ENCODE measurements at places on chromosomes 7 and 10.

GRCh38 chr10:16186564-16186963 is 250.2 kb upstream of the PTER start:
- DNase-seq, result no peak

GRCh38 chr10:8617792-8618191 is 563.3 kb downstream of the GATA3 start:
- DNase-seq, result no peak

GRCh38 chr10:126521399-126521798 is 133.1 kb upstream of the ADAM12 start:
- DNase-seq, result peak; percentile 18

- no peak for DNase-seq
These were observed 626.4 kb downstream of the TNS3 start for GRCh38 chr7:46955531-46955930.

DNA sequence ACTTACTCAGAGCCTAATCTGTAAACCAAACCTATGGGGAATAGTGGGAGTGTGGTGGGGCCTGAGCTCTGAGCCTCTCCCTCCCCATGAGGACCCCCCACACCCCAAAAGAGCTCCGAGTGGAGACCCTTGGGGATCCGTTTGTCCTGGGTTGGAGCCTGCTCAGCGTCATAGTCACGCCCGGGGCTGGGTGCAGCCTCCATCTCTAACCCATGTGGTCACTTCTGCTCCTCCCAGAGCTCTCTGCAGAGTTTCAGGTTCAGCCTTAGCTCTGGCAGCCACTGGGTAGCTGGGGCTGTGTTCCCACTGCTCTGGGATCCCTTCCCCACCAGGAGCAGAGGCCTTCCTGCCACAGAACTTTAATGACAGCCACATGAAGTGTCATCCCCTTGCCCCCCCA is 25.9 kb downstream of the PFKFB3 start:
- no peak for DNase-seq

DNA sequence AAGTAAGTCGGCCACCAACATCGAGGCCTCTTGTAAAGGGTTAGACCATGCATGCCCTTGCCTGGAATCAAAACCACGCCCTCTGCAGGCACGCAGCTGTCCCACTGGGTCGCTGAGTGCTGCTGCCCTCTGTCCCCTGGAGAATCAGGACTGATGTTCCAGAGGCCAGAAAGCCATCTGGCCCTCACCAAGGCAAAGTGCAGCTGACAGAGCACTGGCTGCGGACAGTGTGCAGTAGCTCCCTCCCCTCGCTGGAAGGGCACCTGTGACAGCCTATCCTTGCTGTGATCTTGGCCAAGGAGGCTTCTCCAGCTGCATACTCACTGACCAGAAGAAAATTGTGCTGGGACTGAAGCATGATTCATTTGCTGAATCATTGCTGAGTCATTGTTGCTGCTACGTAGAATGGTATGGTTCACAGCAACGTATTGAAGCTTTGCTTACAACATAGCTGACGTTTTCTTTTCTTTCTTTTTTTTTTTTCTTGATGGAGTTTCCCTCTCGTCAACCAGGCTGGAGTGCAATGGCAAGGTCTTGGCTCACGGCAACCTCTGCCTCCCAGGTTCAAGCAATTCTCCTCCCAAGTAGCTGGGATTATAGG is 30.4 kb downstream of the DDC start:
- DNase-seq, result peak; percentile 98

DNA sequence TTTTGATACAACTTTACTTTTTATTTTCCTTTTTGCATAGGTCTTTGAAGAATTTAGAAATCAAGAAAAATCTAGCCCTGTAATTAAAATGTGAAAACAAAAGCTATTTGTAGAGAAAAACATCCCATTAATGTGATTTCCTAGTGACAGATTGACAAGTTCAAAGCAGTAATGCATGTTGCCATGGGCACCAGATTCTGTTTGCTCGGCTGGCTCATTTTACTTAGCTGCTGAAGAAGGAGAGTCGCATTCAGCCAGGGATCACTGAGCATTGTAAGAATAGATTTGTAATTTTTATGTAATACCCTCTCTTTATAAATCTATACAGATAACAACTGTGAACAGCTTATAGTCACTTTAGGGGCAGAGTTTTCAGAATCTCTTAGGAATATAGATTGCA is 28.5 kb downstream of the DNAJB9 start:
- DNase-seq, result no peak

GRCh38 chr7:81627536-81628287 is 142.1 kb downstream of the HGF start:
- peak; percentile 96 for DNase-seq

GRCh38 chr10:30835146-30835545 is 196.5 kb downstream of the ZNF438 start:
- no peak for DNase-seq

DNA sequence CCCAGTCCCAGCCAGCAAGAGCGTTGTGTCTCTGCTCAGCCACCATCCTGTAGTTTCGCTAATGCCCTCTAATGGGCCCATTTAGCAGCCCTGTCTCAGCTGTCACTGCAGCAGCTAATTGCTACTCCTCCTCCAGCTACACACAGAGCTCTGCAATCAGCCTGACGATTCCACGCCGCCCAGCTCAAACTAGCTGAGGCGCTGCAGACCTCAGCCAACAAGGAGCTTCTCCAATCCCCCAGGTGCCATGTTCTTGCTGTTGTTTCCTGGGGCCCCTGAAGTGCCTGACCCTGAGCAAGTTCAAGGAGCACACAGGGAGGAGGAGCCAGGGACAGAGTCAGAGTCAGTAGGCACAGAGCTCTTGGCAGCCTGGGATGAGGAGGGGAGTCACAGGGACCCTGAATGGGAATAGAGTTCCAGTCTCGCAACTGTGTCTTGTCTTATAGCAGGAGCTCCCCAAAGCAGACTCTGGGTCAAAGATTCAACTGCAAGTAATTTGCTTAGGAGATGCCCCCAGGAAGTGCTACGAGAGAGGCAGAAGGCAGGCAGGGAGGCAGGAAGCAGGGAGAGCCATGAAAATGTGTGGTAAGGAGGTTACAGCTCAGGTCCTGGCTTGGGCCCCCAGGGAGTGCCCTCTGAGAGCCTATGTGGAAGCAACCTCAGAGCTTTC is 135.8 kb upstream of the UNC5B start:
- DNase-seq, result no peak

GRCh38 chr7:24129597-24129996 is 154.4 kb upstream of the NPY start:
- no peak for DNase-seq

GRCh38 chr10:35643151-35644049 is 1.3 kb upstream of the FZD8 start:
- peak; percentile 55 for DNase-seq

DNA sequence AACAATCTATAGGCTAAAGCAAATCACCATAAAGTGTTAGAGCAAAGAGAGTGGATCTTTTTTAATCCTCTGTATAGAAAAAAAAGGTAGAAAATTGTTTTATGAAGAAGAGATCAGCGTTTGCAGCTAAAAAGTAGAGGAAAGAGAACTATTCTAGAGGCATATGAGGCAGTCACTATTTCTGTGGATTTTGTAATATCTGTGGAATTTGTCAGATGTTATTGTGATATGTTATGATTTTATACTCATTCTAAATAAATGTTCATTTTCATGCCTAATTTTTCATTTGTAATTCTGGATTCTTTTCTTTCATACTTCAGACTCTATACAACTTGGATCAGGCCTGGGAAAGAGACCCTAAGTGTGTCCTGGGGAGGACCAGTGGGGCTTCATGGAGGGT is 295.0 kb upstream of the LYZL1 start:
- no peak for DNase-seq

DNA sequence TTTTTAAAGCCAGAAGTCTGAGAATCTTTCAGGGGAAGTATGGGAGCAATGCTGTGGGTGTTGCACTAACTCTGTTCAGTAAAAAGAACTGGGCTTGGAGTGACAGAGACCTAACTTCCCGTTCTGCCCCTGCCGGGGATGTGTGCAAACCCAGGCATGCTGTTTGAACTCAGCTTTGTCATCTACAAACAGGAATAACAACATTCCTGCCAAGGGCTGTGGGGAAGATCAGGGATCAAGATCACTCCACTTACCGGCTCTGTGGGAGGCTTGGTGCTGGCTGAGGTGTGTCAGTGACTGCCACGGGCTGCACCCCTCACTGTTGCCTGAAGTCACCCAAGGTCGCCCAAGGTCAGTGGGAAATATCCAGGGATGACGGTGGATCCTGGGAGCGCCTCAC is 23.1 kb upstream of the DRGX start:
- no peak for DNase-seq

DNA sequence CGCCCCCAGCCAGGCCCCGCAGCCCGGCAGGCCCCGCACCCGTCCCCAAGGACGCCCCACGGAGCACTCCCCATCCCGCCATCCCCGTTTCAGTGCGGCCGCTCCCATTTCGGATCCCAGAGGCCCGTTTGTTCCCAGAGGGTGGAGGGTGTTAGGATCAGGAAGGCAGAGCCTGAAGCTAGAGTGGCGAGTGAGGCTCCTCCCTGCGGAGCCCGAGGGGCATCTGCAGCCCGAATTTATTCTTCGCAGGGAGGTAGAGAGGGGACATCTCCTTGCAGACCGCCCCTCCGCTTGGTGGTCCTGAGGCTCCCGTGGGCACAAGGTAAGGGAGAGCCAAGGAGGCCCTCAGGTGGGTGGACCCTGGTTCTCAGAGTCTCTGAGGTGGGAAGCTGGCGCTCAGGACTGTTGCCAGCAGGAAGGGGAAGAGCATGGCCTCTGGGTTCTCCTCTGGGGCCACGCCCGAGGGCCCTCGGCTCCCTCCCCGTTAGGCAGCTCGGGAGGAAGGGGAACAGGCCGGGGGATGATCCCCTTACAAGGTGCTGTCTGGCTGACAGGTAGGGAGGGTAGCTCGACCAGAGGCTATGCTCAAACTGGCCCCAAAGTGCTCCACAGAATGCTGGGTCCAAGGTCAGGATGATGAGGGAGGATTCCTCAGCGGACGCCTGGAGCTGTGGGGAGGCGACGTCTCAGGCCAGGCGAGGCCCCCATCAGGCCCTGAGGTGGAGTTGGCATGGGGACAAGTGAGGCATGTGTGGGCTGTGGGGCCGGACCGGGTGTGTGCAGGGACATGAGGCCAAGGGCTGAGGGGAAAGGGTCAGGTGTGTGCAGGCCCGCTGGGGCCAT is 17.4 kb downstream of the POLL start:
- peak; percentile 38 for DNase-seq

DNA sequence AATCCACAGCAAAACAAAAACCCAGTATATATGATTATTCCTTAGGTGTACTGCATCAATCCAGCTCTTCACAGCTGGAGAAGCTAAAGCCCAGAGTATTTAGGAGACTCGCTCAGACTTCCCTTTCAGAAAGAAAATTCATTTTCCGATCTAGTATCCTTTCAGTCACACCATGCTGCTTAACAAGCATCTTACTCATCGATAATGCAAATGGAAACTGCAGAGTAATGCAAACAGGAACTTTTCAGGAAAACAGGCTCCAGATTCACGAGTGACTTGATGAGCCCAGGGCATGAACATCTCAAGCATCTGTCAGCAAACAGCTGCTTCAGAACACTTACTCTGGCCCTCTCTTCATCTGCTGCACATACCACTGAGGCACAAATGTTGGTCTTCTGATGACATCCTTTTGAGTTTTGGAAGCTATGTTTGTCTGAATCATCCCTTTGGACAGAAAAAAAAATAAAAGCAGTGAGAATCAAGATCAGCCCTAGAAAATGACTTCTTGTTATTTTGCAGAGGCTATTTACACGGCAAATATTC is 24.9 kb upstream of the ZC3HAV1L start:
- DNase-seq, result no peak

DNA sequence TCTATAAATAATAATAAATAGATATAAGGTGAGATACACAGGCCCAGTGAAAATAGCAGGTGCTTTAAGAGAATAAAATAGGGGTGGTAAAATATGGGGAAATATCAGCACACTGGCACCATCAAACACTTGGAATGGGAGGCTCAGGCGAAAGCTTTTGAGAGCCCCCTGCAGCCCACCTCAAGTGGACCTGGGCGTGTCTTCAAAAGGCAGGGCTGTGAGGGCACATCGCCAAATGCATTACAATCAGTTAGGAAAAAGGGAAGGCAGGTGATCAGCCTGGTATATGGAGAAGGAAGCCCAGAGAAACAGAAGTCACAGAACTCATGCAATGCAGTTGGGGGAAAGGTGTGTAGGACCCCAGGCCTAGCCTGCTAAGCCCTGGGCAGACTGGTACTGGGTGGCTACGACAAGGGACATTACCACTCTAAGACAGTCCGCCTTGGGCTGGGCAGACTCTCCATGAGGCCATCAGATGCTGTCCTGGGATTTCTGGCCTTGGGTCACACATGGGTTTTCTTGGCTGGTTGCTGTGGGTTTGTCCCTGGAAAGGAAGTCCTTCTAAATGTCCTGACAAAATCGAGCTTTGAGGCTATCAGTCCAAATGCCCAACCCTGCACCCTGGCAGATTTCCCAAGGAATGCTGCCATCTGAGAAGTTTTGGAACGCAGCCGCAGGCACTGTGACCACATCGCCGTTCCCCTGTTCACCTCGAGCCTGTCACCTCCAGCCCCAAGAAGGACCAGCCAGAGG is 330.6 kb downstream of the GRID1 start:
- DNase-seq, result no peak

- no peak for DNase-seq
These were observed 4.4 kb upstream of the MALSU1 start for GRCh38 chr7:23294549-23295400.

DNA sequence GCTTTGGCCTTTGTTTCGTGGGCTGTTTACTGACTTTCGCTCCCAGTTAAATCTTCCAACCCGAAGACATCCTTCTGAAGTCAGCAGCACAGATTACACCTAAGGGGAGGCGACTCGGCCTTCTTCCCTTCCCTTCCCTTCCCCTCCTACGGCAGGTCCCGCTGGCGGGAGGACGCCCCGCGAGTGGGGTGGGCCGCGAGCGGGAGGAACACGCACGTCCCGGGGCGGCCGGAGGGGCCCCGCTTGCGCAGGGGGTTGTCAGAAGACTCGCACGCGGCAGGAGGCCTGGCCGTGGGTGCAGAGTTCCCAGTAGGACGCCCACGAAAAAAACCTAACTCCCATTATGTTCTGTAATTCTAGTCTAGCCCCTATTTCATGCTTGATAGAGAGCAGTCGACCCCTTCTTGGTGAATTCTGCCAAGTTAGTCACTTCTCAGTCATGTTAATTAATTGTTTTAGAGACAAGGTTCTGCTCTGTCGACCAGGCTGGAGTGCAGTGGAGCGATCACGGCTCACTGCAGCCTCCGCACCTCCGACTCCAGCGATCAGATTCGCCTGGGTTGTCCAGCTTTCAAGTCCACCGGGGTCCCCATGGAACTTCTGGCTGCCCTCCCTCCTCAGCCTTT is 19.2 kb upstream of the ZNF32 start:
- DNase-seq, result no peak

GRCh38 chr7:43201912-43202311 is 89.5 kb downstream of the HECW1 start:
- DNase-seq, result peak; percentile 90

DNA sequence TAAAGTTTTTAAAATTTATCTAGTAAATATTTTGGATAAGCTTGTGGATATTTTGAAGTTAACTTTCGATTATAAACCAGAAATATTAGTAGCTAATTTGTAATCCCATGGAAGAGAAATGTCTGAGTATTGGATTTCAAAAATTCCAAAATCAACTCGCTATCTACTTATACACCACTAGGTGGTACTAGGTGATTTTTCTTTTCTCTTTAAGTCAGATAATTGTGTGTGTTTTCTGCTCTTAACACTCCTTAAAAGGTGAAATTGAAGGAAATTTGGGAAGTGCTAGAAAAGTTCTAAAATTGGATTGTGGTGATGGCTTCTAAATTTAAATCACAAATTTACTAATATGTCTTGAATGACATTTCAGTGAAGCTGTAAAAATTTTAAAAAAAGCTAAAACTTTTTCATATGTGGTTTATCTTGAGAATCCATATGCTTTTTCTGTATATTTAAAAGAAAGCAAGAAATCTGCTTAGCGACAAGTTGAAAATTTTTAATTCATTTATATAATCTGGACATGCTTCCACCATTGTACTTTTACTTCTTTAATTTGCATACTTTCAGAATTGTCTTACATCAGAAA is 90.2 kb downstream of the IPMK start:
- peak; percentile 55 for DNase-seq
